ENCODE measurements at places on chromosomes 2 and 18.
A peak's percentile ranks its signal among the peaks of the same experiment; 100 is the strongest.

DNA sequence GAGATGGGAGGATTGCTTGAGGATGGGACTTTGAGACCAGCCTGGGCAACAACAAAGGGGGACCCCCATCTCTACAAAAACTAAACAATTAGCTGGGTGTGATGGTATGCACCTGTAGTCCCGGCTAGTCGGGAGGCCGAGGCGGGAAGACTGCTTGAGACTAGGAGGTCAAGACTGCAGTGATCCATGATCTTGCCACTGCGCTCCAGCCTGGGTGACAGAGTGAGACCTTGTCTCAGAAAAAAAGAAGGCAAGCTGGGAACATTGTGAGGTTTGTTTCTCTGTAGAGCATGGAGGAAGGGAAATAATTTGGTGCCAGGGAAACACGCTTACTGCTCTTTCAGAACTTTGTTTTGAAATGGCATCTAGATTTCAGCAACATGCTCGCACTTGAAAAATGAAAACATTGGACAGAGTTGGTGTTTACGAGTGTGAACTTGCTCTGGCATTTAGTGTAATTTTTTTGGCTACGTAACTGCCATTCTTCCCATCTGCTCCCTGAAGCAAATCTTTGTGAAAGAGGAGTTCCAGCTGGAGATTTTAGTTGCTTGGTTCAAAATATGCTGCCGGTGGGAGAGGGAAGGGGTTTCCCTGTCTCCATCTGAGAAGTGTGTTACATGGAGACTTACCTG lies 125.6 kb upstream of the DLX2 start:
- DNase-seq = no peak

DNA sequence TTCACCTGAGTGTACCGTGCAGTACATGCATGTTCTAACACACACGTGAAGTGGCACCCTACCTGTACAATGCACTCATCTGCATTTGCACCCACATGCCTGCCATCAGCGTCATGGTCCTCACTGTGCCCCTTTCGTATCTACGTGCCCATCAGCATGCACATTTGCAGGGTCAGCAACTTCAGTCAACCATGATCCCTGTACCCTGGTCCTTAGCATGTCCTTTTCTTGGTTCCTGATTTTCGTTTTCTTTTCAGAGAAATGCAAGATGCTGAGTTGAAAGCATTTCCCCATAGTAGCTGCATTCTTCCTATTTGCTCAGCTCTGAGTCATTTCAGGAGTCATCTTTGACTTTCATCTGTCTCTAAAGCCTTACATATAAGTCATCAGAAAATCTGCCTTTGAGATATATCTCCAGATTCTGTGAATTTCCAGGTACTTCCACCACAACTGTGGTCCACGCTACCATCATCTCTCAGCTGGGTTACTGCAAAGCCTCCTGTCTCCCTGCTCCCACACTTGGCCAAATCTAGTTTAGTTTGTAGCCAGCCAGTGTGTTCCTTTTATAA lies 14.7 kb upstream of the PUM2 start:
- DNase-seq = peak; percentile 37

- no peak for DNase-seq
Measured at GRCh38 chr2:224802407-224802806, 86.2 kb upstream of the CCDC195 start.

DNA sequence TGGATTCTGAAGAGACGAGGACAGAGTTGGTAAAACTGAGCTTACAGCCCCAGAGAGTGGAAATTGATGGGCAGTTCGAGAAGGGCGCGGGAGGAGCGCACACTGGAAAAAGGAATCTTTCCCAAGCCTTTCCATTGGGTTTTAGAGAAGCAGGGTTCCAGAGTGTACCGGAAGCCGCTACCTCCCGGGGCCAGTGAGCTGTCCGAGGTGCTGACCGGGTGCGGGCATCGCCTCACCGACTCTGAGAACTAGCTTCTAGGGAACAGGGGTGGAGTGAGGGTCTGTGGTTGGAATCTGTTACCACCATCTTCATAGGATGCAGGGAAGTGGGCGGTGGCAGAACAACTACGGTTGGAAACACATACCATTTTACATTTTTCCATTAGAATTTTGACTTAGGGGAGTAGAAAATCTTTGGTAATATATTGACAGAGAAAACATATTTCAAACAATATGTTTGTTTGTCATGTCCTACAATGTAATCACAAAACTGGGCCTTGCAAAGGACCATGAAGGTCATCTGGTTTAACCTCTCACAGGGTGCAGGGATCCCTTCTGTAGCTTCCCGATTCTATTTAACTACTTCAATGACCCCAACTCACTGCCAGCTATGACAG lies 724 bp downstream of the NMS start:
- no peak for DNase-seq

DNA sequence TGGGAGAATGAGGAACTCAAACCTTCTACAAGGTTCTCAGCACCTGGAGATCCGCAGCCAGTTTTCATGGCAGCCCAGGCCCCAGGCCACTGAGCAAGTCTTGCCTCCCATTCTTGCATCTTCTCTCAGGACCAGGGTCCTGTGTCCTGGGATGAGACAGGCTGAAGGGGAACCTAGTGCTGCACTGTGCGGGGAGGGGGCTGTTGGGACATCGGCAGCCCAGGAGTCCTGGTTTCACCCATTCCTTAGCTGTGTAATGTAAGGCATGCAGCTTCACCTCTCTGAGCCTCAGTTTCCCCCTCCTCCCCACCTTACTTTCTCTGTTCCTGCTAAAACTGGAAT lies 43.9 kb downstream of the TNS1 start:
- DNase-seq = no peak

GRCh38 chr2:128320906-128321771 lies 2.5 kb upstream of the HS6ST1 start:
- DNase-seq = no peak

GRCh38 chr2:143497726-143498125 lies 368.5 kb downstream of the ARHGAP15 start:
- DNase-seq = no peak

DNA sequence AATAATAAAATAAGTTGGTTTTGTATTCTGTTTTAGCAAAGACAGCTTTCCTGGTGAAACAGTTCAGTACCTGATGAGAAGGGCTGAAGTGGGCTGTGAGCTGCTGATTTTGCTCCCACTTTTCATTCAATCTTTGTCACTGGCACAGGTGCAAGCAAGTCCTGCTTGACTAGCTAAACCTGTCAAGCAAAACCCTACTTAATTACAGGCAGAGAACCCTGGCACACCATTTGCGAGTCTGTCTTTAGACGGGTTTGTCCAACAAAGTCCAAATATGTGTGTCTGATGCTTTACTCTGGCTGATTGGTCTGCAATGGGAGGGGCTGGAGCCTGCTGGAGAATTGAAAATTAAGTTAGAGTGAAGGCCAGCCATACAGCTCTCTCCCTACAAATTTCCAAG lies 267.2 kb downstream of the EPHA4 start:
- no peak for DNase-seq

DNA sequence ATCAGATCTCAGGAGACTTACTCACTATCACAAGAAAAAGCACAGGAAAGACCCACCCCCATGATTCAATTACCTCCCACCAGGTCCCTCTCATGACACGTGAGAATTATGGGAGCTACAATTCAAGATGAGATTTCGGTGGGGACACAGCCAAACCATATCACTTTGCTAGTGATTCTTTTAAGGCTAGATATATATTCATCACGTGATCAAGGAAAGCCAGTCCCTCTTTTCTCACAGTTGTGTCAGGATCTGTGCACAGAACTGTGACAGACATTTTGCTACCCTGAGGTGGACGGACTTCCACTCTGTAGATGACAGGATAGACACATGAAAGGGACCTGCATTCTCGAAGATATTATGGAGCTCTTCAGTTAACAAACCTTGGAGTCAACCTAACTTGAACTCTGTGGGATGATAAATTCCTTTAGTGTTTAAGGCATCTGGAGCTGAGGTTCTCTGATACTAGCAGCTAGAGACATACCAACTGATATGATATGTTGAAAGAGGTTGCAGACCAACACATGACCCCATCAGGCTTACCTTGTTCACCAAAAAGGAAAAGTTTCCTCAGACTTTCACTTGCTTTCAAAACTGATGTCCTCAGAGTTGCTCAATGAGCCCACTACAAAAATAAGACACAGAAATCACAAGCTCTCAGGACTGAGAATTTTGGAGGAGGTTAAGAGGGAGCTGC lies 66.3 kb upstream of the SCG2 start:
- no peak for DNase-seq

DNA sequence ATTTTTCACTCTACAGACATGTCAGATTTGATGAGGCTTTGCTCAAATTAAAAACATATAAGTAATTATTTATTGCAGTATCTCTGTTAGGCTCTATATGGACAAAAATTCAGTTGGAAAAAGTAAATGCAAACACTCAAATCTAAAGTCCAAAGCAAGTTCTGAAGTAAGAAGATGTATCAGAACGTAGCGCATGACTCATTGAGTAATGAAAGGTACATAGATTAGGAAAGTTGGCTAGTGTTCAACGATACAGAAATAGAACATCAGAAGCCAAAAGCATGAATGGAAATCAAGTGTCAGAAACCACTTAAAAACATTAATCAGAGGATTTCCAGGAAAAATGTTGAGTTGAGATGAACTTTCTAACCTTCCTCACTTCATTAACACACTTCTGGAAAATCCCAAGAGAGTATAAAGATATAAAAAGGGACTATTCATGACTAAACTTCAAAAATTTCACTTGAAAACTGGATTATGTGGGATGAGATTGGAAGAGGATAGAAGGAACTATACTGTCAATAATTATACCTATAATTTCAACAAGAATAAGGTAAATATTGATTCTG lies 494.1 kb downstream of the LRRTM4 start:
- DNase-seq = no peak

GRCh38 chr18:13730481-13730880 lies 4.0 kb downstream of the RNMT start:
- DNase-seq = no peak

GRCh38 chr2:97936881-97937280 lies 58.9 kb downstream of the TMEM131 start:
- DNase-seq = no peak

DNA sequence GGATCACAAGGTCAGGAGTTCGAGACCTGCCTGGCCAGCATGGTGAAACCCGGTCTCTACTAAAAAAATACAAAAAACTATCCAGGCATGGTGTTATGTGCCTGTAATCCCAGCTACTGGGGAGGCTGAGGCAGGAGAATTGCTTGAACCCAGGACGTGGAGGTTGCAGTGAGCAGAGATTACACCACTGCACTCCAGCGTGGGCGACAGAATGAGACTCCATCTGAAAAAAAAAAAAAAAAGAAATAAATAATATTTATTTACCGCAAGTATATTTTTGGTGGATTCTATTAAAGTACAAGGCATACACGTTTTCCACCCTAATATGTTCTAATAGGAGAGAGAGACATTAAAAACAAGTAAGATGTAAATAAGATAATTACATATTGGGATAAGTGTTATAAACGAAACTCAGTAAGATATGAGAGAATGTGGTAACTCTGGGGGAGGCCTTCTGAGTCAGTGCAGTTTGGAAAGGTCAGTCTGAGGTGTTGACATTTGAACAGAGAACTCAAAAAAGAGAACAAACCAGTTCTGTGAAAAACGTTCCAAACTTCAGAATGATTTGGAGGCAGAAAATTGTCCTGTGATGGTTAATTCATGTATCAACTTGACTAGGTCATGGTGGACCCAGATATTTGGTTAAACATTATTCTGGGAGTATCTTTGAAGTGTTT lies 8.8 kb upstream of the POLI start:
- no peak for DNase-seq

- no peak for DNase-seq
Measured at GRCh38 chr2:148048475-148049221, 27.8 kb downstream of the MBD5 start.

GRCh38 chr18:63545000-63545399 lies 2.8 kb downstream of the SERPINB12 start:
- DNase-seq = no peak

DNA sequence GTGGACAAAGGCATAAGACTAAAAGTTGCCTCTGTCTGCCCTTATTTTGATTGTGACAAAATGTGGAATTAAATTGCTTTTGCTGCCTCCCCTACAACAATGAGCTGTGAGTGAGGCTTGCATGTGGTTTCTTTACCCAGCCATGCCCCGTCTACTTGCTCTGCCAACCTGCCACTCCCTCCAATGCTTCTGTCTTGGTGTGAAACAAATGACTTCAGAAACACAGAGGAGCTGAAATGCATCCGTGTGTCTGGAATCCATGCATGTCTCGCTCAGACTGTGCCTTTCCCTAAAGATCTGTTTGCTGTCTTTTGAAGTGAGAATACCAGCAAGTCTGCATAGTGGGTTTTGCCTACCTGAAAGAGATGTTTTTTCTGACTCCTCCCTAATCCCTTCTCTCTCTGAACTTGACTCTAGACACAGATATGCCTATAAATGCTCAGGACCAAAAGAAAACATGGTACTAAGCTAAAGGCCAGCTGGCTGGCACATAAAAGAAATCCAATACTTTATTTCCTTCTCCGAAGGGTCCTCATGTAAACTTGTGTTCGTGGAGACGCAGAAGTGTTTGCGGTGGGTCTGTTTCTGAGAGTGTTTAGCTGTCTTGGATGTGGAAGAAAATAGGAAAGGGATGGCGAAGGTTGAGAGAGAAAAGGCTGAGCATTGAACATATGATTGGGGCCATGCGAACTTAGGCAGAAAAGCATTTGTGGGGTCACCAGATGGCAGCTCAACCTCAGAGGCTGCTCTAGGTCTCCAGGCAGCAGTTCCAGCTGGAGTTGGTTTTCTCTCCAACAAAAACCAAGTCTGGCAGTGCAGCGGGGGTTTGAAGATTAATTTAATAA lies 120.5 kb downstream of the CCBE1 start:
- DNase-seq = no peak

Measured in activated naive CD4-positive, alpha-beta T cell treated with Interleukin-2 at 50 U/mL for 16 hours (primary cell).